AG04450 (cell line): ENCODE measurements at places on chromosomes 12 and 14. TPM values are rescaled to one million over a fixed set of nuclear protein-coding genes. Genes with fewer than 3 reads are reported as not detected.

VPS33A gene
- 22.7 and 23.5 TPM in 2 replicates for polyA plus RNA-seq

DNA sequence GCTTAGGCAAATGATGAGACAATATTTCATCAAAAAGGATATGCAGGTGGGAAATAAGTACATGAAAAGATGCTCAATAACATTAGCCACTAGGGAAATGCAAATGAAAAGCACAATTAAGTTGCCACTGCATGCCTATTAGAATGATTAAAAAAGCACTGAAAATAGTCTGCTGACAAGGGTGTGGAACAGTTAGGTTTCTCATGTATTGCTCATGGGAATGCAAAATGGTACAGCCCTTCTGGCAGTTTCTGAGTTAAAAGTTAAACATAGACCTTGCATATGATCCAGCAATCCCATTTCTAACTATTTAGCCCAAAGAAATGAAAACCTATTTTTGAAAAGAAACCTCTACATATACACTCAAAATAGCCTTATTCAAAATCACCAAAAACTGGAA lies 393.0 kb downstream of the BMP4 start:
- no peak for DNase-seq

- no peak for DNase-seq
Observed at GRCh38 chr14:104874571-104875411, 9.7 kb downstream of the CEP170B start.

DNA sequence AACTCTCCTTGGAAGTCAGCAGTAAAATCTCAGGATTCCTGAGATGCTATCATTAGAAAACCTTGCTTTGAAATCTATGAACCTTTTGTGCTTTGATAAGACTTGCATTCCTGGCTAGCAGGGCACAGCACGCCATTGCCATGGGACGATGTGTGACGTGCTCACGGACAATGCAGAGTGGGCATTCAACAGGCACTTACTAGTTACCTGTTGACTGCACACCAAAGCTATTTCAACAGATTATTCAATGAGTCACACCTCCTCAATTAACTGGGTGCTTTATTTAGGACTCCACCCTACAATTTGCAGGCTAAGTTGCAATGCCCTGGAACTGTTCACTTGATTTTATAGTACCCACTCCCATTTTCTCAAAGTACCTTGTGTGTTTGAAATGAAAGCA lies 11.3 kb downstream of the NOS1 start:
- DNase-seq: no peak
